ENCODE measurements at places on chromosomes 4 and X.

DNA sequence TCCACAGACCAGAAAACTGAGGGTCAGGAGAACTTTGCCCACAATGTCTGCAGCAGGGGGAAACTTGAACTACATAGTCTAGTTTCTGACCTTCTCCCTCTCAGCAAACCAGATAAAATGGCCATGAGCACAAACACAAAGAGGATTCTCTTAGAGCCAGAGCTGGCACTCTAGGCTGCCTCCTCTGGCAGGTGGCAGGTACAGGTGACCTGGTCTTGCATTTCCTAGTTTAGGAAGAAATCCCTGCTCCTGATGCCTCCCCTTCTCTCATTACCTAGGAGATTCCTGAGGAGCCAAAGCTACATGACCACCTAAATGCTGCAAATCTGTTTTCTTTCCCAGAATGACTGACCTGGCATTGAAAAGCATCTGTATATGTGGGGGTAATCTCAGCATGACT lies 45.1 kb downstream of the ARHGEF9 start:
- DNase-seq = no peak

DNA sequence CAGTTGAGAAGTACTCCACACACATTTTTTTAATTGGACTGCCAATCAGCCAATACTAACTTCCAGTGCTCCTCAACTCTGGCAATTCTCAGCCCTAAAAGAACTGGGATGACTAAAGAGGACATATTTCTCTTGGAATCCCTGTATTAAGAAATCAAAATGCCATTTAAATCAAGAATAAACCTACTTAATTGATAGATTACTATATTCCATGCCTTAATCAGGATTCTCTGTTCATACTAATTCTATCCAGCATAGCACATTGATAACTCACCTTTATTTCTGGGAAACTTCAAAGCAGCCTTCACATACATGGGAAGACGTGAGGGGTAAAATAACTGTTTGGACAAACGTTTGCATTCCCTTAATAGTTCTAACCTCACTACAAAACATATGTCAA lies 93.0 kb upstream of the DKK2 start:
- no peak for DNase-seq

DNA sequence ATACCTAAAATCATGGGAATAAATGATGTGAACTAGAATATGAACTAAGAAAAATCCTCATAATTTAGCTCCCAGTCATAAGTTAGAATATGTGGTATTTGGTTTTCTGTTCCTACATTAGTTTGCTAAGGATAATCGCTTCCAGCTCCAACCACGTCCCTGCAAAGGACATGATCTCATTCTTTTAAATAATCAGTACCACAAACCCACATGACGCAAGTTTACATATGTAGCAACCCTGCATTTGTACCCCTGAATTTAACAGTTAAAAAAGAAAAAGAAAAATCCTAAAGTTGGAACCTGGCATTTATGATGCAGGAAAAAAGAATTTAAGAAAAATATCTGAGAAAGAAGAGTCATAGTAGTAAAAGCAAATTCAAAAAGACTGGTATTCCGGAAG lies 13.3 kb downstream of the UBA6 start:
- DNase-seq = no peak

GRCh38 chrX:140433582-140433981 lies 71.3 kb downstream of the SOX3 start:
- no peak for DNase-seq

GRCh38 chr4:78121338-78121904 lies 64.3 kb downstream of the FRAS1 start:
- no peak for DNase-seq

DNA sequence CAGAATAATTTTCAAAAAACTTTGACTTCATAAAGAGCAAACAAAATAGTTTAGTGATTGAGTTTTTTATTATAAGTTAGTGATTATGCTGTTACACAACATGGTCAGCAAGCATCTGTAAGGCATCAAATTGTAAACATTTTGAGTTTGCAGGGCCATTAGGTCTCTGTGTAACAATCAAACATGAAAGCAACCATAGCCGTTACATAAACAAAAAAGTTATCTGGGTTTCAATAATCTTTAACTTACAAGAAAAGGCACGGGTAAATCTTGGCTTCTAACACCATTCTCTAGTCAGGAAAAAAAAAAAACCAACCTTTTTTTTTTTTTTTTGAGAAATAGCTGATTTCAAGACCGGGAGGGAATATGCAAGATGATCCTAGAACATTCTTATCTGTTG lies 1941.1 kb downstream of the PCDH7 start:
- no peak for DNase-seq

DNA sequence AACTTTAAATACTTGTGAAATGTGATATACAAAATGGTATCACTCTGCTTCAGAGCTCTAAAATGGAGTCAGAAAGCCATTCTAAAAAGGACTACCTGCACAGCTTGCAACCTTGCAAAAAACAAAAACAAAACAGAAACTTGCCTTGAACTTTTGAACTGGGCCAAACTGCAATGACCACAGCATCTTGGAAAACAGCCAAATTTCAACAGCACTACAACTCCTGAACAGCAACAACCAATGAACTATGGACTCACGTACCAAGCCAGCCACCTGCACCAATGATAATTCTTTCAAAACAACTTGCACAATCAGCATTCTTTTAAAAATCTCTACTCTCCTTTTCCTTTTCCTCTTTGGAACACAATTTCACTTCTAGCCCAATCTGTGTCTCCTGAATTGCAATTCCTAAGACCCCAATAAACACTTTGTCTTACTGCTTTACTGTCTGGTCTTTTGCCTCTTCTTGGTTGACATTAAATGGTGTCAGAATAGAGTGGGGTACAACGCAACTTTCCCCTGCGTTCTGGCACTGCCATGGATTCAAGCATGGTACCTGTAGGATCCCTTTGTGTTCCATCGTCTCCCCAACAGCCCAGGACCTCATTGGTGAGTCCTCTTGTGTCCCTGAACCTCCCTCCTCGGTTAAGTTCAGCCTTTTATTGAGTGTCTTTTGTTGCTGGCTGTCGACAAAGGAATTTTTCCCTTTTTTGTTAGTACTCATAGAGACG lies 35.7 kb upstream of the FMR1 start:
- no peak for DNase-seq

- no peak for DNase-seq
Measured at GRCh38 chrX:96835660-96836289, 47.9 kb upstream of the RPA4 start.

- DNase-seq = no peak
Measured at GRCh38 chr4:2254665-2255500, 7.0 kb downstream of the MXD4 start.

- no peak for DNase-seq
Measured at GRCh38 chrX:15468036-15468435, 25.1 kb downstream of the PIR start.

DNA sequence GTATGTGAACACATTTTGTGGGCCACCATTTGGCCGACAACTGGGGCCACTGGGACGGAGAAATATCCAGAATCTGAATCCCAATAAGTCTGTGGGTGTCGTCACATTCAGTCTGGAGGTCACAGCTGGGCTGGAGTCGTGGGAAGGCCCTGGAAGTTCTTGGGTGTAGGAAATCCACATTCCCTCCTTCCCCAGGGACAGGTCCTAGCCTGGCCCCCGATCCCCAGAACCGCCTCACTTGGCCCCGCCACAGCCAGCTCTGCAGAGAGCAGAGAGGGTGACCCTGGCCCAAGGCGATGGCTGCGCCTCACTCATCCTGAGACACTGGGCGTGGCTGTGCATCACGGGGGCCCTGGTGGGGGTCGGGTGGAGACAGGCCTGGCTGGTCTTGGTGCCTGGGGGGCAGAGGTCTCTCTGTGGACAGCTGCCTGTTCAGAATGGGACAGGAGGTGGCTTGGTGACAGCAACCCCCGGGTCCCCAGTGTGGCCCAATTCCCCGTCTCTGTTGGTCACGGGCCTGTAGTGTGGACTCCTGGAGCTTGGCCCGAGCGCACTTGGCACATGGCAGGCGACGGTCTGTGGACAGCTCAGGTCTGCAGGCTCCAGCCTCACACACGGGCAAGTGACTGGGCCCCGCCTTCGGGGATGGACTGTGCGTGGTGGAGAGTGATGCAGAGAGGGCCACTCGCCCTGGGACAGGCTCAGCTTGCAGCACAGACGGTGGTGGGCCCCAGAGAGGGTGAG lies 16.4 kb downstream of the DOK7 start:
- DNase-seq = no peak

GRCh38 chrX:152988536-152989291 lies 5.2 kb downstream of the PNMA5 start:
- DNase-seq = no peak

DNA sequence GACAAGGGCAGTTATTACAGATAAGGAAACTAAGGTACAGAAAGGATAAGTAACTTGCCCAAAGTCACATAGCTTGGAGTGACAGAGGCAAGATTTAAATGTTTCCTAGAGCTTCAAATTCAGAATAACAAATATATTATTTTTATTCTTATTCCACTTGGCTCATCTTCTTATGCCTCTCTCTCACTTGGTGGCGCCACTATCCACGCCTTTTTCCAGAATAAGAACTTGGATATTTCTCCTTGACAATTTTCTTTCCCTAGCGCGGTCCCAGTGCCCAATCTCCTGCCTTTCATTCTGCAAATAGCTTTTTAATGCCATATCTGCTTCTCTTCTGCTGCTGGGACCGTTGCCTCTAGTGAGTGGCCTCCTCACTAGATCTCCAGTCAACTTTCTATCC lies 78.5 kb downstream of the MSN start:
- DNase-seq = no peak

DNA sequence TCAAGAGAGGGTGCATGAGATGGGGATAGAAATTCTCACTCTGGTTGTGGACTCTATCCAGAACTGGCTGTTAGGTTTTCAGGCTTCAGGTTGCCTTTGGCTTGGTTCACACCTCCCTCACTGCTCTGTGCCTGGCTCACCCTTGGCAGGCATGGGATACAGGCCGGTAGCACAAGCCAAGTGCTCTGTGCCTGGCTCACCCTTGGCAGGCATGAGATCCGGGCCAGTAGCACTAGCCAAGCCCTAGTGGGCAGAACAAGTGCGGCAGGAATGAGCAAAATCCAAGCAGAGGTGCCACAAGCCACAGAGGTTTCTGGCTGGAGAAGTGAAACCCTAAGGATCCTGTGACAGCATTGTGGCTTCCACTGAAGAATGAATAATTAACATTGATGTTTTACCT lies 1642.3 kb downstream of the C4orf33 start:
- DNase-seq = no peak

Measured in WERI-Rb-1 (cell line).